ENCODE measurements at places on chromosomes 6 and 20. TPM values are rescaled to one million over a fixed set of nuclear protein-coding genes. Genes with fewer than 3 reads are reported as not detected.

The OXT gene
- total RNA-seq, result not detected

The RAB44 gene
- total RNA-seq, result not detected

The TPX2 gene
- 6.8 TPM for total RNA-seq

The IL17F gene
- total RNA-seq, result not detected

The ZC3H12D gene
- total RNA-seq, result 0.10 TPM

The PSORS1C2 gene
- total RNA-seq, result not detected

The XPO5 gene
- total RNA-seq, result 19.6 TPM

The HLA-DMA gene
- total RNA-seq, result 3.9 TPM

The CTCFL gene
- not detected for total RNA-seq

The SCRT2 gene
- total RNA-seq, result not detected

The ACTL10 gene
- 2.1 TPM for total RNA-seq

The GJA1 gene
- 71.6 TPM for total RNA-seq

The ZBTB9 gene
- 2.6 TPM for total RNA-seq

The SLC35B3 gene
- 17.3 TPM for total RNA-seq

The PRSS35 gene
- 0.56 TPM for total RNA-seq

The BMP5 gene
- total RNA-seq, result not detected

The ADGRF1 gene
- not detected for total RNA-seq

The RSPO4 gene
- total RNA-seq, result not detected

The PRDM13 gene
- total RNA-seq, result not detected
